Naive thymus-derived CD8-positive, alpha-beta T cell (primary cell): ENCODE measurements at places on chromosomes 1 and 21.

- DNase-seq = no peak
These were observed 97.5 kb upstream of the TNFSF4 start for GRCh38 chr1:173304529-173305227.

DNA sequence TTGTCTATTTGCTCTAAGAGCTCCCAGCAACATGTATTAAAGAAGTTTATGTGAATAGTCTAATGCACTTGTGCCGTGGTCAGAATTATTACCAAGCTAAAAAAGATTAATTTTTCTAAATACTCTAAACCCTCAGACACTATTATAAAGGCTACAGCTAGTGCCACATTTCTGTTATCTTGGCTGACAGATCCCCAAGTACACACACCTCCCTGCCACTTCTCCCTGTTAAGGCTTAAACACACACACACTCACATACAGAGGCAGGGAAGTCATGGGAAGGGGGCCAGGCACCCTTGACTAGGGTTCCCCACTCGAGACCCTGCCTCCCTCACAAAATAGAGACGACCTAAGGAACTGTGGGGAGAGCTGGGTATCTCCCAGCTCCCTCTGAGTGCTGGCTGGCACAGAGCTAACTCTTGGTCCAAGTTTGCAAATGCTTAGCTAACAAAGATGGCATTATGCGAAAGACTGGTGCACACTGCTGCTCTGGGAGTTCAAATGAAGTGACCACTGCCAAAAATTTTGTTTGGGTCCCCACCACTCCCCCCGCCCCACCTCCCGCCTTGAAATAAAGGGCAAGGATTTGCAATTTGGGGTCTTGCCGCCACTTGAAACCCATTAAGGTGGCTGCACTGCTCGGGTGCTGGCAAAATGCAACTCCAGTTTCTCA lies 9.8 kb downstream of the SSBP3 start:
- DNase-seq = no peak

DNA sequence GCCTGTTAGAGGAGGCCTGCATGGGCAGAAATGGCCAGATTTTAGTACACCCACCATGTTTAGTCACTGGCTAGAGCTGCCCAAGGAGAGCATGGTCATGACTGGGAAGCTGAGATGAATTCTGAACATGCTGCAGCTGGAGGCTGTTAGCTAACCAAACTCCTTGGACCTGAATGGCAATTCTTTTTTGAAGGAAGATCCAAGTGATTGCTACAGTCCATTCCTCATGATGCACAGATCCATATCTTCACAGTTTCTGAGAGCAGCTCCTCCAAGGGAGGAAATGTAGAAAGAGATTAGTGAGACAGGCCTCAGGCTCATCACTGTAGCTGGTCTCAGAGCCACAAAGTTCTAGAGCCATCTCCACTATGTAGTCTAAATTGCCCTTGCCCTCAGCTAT lies 11.1 kb downstream of the ZFYVE9 start:
- DNase-seq = no peak

GRCh38 chr1:22074803-22075202 lies 22.3 kb downstream of the CDC42 start:
- no peak for DNase-seq

- DNase-seq = no peak
These were observed 2.9 kb upstream of the FCMR start for GRCh38 chr1:206924592-206925105.
